T-helper 17 cell (primary cell): ENCODE measurements at places on chromosomes 1 and 21.

DNA sequence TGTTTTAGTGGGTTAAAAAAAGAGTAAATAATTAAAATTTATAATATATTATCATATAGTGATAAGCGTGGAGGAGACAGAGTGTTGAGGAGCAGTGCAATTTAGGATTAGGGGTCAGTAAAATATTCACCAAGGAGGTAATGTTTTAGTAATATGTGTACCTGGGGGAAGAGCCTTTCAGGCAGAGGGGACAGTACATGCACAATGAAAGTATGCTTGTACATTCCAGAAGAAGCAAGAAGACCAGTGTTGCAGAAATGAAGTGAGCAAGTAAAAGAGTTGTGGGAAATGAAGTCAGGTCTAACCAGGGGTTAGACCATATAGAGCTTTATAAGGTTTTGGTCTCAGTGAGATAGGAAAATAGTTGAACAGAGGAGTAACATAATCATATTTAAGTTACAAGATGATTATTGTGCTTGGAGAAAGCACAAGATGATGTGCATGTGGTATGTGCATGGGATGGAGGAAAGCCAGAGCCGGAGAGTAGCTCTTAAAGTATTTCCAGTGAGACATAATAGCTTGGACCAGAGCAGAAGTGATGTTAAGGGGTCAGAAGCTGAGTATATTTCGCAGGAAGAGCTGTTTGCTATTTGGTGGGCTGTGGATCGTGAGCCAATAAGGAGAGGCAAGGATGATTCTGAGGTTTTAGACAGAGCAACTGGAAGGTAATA lies 44.8 kb downstream of the SNX7 start:
- no peak for DNase-seq

GRCh38 chr1:231663211-231663792 lies 36.7 kb downstream of the DISC1 start:
- DNase-seq: no peak

DNA sequence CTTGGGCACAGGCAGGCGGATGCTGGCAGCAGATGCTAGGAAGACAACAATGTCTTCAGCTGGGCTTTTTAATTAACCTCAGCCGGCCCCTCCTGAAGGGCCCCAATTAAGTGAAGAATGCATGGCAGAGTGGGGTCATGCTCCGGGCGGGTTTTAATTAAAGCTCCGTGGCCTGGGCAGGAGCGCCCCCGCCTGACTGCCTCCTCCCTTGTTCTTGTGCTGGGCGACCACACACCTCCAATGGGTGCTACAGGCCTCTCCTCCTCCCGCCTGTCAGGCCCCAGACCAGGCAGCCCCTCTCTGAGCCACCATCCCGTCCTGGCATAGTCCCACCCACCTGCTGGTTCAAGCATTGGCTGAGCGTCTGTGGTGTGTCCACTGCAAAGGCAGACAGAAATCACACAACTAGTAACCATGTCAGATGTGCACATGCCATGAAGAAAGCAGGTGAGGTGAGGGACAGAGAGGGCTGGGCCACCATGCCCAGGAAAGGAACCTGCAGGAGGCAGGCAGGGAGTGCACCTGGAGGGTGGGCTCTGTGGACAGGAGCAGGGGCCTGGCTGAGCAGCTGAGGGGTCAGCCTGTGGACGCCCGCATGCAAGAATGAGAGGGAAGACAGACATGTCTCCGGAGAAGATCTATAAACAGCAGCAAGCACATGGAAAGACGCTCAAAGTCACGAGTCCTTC lies 8.5 kb upstream of the ARF1 start:
- DNase-seq: no peak

DNA sequence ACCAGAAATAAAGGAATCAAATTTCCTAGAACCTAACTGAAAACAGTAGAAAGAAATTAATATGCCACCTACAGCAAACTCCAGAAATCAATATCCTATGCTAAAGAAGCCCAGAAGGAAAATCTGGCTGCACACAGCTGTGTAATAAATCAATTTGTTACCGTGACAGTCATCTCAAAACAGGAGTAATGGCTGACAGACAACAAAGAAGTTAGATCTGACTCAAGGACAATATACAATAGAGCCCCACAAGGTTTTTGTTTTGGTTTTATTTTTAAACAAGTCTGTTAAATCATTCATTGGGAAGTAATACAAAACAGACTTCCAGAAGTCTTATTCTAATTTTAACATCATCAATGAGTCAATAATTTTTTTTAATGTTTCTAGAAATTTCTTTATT lies 168.4 kb downstream of the RERE start:
- DNase-seq: no peak

DNA sequence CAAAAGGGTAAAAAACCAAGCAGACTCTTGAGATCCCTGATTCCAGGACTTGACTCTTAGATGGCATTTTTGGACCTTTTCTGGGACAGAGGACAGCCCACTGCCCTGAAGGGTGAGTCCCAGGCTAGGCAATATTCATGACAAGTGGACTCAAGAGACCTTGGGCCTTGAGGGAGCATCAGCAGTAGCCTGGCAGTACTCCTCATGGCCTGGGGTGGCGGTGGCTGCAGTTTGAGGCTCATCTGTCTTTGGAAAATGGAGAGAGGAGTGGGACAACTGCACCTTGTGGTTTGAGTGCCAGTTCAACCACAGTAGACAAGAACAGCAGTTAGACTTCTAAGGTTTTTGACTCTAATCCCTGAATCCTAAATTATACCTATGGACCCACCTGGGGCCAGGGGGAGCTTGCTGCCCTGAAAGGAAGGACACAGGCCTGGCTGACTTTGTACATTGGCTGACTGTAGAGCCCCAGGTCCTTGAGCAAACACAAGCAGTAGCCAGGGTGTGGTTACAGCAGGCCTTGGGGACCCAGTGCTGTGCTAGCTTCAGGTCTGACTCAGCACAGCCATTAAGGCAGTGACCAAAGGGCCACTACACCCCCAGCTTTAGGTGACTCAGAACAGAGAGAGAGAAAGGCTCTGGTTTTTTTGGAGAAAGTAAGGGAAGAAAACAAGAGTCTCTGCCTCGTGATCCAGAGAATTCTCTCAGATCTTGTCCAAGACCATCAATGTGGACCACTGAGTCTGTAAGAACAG lies 1023.2 kb downstream of the KCNT2 start:
- no peak for DNase-seq

DNA sequence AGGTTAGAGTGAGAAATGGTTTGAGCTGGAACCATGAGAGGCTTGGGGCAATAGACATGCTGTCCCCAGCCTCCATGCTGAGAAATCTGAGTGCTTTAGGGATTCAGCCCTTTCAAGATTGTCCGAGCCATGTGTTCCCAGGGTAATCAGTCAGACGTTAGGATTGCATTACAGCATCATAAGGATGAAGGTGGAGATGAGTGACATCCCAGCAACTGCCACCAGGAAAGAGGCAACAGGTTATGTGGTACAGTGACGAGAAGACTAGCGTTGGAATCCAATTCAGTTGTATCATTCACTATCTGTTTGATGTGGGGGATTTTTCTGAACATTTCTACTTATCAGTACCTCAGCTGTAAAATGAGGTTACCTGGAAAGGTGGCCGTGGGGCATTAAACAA lies 1.7 kb downstream of the CAMK1G start:
- no peak for DNase-seq

DNA sequence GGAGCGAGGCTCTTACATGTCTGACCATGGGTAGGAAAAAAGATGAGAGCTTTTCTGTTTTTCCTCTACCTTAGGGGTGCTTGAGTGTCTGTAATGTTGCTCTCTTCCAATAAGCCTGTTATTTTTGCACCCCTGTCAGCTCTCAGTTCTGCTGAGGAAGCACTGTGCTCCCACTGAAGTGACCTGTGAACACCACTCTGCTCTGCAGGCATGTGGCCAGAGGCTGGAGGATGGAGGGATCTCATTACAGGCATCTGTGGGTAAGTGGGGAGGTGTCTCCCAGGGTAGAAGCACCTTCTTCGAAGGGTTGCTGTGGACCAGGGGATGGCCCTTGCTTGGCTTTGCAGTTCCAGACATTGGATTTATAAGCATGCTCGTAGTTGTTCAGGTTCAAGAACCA lies 56.8 kb upstream of the RBM15 start:
- DNase-seq: no peak

DNA sequence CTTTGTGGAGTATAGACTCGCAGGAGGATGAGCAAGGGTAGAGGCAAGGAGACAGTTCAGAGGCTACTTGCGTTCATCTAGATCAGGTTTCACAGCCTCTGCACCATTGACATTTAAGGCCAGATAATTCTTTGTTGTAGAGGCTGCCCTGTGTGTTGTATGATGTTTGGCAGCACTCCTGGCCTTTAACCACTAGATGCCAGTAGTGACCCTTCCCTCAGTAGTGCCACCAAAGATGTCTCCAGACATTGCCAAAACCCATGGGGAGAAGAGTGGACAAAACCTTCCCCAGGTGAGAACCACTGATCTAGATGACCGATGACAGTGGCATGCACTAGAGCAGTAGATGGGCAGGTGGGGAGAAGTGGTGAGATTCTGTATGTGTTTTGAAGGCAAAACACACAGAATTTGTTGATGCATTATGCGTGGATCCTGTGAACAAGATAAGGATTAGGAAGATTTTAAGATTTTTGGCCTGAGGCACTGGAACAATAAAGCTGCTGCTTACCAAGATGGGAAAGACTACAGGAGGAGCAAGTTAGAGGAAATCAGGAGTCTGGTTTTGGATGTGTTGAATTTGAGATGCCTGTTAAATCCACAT lies 9.9 kb upstream of the COG2 start:
- no peak for DNase-seq

GRCh38 chr21:18951271-18952038 lies 547.9 kb upstream of the TMPRSS15 start:
- DNase-seq: no peak

DNA sequence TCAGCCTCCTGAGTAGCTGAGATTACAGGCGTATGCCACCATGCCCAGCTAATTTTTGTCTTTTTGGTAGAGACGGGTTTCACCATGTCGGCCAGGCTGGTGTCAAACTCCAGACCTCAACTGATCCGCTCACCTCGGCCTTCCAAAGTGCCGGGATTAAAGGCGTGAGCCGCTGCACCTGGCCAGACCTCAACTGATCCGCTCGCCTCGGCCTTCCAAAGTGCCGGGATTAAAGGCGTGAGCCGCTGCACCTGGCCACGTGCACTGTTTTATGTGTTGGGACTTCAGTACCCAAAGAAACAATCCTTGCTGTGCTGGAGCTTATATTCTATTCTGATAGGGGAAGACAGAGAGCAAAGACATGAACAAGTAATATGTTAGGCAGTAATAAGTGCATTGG lies 10.1 kb downstream of the TRAF5 start:
- DNase-seq: no peak

DNA sequence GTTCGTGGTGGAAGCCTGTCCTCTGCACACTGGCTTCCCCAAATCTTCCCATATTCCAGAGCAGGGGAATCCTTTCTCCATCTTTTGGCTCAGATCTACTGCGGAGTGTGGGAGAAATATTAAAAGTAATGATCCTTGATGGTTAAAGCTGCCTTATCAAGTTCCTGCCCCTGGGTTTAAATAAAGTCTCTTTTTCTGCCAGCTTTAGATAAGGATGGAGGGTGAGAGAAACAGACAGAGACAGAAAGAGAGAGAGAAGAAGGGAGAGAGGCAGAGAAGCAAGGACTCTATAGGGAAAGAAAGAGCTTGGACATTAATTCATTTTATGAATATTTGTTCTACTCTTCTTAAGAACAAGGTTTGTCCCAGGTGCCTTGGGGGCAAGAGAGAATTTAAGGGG lies 98.0 kb downstream of the KCNJ15 start:
- DNase-seq: no peak

- DNase-seq: no peak
These were observed 12.0 kb downstream of the DDAH1 start for GRCh38 chr1:85452948-85453347.

DNA sequence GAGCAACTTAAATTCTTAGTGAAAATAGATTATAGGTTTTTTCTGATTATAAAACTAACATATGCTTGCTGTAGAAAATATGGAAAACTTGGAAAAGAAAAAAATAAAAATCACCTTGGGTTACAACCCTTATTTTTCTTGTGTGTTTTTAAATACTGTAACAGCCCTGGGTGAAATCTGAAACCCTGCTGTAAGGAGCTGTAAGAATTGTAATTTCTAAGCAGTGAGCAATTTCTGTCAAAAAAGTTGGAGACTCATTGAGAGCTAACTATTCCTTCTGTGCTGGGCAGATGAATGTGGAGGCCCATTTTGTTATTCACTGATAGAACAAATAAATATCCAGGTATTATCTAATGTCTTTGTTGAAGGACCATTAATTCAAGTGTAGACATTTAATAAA lies 42.6 kb downstream of the ADCY10 start:
- no peak for DNase-seq
